ENCODE measurements at places on chromosomes 6 and 20.
A peak's percentile ranks its signal among the peaks of the same experiment; 100 is the strongest.

GRCh38 chr6:49333345-49334125 is 129.5 kb downstream of the MMUT start:
- no peak for DNase-seq

DNA sequence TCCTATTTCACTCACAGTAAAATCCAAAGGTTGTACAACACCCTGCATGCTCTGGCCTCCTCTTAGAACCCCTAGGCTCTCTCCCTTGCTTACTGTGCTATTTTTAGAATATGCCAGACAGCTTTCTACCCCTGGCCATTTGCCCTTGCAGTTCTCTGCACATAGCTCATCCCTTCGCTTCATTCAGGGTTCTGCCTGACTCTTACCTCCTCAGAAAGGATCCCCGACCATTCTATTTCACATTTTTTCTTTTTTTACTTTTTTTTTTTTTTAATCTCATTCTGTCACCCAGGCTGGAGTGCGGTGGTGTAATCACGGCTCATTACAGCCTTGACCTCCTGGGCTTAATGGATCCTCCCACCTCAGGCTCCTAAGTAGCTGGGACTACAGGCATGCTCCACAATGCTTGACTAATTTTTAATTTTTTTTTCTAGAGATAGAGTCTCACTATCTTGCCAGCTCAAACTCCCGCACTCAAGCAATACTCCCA is 33.6 kb downstream of the COMMD7 start:
- DNase-seq, result no peak

GRCh38 chr6:139126255-139126654 is 8.6 kb upstream of the HECA start:
- DNase-seq, result peak; percentile 50

DNA sequence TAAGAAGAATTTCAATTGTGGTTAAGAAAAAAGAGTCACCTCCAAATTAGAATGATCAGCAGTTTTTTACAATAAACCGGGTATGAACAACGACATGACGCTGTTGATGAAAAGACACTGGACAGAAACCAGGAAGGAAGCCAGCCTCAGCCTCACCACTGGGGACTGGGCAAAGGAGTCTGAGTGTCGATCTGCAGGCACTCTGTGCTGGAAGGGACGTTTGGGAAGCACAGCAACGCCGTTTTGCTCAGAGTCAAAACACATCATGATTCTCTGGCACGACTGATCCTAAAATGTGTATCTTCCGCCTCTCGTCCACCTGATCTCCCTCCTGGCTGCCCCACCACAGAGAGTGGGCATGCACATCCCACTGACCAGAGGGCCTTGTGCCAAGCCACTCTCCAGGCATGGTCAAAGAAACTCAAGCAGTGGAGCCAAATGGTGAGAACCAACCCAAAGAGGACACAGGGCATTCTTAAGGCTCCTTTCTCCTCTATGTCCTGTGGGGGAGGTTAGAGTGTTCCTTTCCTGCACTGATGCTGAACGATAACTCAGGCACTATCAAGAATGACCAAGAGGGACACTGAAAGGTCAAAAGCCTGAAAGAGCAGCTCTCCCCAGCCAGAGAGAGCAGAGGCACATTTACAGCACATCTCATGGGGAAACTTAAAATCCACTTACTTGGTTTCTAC is 68.8 kb downstream of the AGPAT4 start:
- peak; percentile 60 for DNase-seq

DNA sequence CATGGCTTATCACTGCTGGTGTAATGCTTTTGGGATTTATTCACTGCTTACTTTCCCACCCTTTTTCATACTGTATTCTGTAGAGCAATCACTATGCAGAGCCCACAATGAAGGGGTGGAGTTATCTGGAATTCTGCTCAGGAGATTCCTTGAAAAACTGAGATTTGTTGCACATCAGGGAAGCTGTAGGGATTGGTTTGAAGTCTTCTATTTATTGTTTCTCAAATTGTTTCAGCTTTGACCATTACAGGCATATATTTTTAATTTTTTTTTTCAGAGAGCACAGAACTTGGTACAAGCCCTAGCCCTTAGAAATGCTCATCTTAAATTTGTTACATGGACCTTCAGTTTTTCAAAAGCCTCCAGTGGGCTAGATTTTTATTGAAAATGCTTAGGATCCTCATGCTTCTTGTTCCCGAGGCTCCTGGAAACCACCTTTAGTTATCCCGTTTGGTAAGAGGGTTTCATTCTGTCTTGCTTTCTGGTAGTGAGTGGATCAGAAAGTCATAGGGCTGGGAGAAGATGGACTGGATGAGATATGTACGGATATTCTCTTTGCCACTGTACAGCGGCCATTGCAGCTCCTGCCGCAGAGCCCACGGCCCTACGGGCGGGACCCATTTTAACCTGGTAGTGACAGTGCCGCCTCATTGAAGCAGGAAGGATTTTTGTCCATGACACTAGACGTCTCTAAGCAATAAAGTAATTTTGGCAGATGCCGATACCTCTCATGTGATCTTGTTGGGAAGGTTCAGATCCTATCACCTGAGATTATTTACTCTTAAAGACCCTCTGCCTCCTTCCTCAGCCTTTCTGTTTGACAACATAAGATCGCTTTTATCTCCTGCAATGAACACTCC is 45.3 kb upstream of the ZNF184 start:
- no peak for DNase-seq

- DNase-seq, result no peak
These were observed 86.9 kb downstream of the LRFN2 start for GRCh38 chr6:40500227-40500626.

GRCh38 chr6:90350689-90351554 is 54.3 kb upstream of the BACH2 start:
- DNase-seq, result no peak

DNA sequence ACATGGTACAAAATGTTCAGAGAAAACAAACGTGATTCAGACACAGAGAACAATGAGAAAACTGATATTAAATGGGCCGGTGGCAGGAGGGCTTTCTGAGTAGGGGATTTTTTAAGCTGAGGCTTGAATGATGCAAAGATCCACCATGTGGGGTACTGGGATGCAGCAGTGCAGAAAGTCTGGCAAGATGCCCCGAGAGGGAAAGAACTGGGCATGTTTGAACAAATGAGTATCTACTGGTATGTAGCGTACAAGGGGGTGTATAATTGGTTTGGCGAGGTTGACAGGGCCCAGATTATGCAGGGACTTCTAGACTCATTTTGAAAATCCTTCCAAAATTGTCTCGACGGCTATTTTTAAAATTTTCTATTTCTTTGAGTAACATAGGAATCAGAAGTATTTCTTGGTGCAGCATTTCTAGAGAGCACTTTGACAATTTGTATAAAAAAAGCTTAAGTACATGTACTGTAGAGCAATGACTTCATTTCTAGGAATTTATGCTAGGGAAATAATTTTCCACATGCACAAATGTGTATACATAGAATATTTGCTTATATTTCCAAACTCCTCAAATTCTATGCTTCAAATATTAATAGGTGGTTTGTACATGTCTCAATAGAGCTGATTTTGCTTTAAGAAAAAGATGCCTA is 119.6 kb upstream of the DOK5 start:
- DNase-seq, result no peak

DNA sequence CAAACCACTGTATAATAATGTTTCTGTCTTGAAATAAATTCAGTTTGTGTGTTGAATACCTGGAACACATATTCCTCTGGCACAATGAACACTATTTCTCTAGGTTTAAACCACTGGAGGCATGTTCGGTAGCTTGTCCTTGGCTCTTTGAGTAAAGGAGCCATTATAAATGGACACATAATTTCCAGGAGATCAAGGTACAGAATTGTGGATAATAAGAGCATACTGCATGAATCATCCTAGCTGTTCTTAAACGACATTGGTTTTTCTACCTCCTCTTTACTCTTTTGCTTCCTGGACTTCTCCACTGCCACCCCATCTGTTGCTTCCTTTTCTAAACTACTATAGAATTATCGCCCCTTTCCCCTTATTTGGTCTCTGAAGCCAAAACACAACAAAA is 1.2 kb downstream of the CENPW start:
- DNase-seq, result no peak

DNA sequence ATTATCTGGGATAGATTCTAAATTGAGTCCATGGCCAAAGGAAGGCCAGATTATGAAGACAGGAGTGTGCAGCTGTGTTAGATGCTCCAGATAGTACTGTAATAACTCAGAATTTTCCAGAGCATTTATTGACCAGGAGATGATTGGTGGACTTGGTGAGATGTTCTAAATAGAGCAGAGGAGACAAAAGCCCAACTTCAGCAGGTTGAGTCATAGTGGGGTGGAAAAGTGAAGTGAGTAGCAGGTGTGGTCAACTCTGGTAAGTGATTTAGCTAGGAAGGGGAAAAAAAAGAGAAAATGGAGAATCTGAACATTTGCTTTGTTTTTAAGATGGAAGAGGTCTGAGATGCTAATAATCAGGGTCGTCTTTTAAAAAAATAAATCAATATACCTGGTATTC is 227.4 kb downstream of the TMEM200A start:
- no peak for DNase-seq

DNA sequence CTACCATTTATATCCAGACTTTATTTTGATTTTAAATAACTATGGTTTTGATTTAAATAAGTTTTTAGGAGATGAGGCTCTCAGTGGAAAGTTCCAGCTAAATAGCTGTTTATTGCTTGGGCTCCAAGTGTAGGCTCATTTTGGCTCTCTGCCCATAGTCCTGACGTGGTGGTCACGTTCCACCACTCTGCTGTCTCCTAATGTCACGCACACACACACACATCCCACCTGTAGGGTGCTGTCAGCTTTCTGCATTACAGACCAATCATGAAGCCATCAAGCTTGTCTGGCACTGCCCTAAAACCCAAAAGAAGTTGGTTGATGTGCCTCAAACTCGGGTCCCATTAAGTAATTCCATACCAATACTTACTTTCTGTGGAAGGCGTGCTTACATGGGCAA is 45.4 kb downstream of the PANK2 start:
- no peak for DNase-seq

GRCh38 chr6:54206510-54206909 is 95.3 kb downstream of the MLIP start:
- no peak for DNase-seq

- DNase-seq, result no peak
These were observed 3.6 kb upstream of the HINT3 start for GRCh38 chr6:125952764-125953501.

- no peak for DNase-seq
These were observed 133.9 kb upstream of the BEND6 start for GRCh38 chr6:56821005-56821432.

DNA sequence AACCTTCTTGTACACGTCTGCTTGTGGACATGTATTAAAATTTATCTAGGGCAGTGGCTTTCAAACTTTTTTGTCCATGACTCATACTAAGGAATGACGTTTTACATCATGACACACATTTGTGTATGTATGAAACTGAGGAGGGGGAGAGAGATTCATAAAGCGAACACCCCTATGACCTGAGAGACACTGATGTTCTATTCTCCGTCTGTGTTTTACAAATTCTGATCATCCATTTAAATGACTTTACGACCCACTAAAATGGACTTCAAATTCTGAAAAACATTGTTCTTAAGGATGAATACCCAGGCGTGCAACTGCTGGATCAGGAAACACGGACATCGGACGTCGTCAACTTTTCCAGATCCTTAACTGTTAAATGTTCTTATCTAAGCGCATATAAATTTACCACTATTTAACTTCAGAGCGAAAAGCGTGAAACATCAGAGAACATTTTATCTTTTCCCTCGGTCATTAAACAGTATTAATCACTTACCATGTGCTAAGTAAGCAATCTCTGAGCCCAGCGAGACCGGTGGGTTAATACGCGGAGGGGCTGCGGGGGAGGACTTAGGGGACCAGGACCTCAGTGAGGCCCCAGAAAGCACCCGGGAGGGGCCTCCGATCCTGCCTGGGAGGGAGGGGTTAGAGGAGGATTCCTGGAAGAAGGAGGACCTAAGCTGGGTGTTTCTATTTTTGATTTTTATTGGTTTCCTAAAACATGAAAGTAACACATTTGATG is 1.2 kb downstream of the PLAGL1 start:
- no peak for DNase-seq

DNA sequence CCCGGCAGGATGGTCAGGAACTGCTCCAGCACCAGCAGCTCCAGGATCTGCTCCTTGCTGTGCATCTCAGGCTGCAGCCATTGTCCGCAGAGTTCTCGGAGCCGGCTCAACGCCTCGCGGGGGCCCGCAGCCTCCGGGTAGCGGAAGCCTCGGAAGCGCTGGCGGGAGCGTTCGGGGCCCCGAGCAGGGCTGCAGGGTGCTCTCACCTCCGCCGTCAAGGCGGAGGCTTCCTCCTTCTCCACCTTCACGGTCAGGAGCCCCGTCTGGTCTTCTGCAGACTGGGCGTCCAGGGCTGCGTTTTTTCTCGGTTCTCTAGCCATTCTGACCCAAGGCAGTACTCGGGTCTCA is 434 bp downstream of the ZKSCAN4 start:
- no peak for DNase-seq

DNA sequence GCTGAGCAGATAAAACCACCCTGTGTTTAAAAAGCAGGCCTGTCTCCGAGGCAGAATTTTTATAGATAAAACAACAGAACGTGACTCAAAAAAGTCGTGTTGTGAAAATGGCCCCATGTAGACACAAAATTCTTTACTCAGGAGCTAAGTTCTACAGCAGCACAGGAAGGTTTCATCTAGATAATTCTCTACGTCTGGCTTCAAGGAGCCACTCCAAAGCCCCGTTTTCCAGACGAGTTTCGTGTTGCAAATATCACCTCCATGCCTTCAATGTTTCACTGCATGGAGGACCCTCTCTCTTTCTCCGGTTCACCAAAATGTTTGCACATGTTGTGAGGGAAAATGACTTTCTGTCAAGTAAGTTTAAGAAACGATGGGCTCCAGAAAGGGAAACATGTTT is 12.0 kb upstream of the BMP7 start:
- no peak for DNase-seq

- no peak for DNase-seq
These were observed 220.4 kb downstream of the SAMD5 start for GRCh38 chr6:147728903-147729302.

GRCh38 chr6:89941763-89942497 is 47.7 kb downstream of the GJA10 start:
- DNase-seq, result no peak

DNA sequence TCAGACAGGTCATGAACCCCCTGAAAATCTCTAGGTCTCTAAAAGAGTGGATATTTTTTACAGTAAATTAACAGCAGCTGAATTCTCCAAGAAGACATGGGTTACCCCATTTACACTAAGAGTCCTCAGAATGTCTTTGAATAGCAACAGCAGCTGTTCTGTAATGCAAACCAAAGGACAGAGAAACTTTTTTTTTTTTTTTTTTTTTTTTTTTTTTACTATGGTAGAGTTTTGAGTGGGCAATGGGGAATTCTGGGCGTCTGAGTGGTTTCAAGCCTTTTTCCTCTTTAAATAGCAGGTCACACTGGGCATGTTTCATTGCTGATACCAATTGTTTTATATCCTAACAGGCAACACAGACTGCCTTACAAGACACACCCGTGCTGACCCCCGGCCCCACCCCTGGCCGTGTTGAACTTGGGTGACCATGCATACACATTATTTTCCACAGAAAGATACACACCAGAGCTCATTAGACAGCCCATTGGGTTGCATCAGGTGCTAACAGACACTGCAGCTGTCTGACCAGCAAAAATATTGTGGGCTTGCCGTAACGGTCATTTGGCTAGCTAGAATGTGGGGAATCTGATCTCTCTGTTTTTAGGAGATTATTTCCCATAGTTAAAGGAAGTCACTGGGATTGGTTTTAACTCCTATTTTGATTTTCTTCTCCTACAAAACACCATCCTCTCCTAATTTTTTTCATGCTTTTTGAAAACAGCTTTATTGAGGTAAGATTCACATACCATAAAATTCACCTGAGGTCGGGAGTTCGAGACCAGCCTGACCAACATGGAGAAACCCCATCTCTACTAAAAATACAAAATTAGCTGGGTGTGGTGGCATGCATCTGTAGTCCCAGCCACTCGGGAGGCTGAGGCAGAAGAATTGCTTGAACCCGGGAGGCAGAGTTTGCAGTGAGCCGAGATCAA is 26.7 kb upstream of the IRF4 start:
- peak; percentile 30 for DNase-seq
